Activated CD8-positive, alpha-beta T cell treated with anti-CD3 and anti-CD28 coated beads, Interleukin-2, amount 10 ng/mL, durations not matched to agents 7 days and 5 days (primary cell): ENCODE measurements at places on chromosomes 11 and 22.

DNA sequence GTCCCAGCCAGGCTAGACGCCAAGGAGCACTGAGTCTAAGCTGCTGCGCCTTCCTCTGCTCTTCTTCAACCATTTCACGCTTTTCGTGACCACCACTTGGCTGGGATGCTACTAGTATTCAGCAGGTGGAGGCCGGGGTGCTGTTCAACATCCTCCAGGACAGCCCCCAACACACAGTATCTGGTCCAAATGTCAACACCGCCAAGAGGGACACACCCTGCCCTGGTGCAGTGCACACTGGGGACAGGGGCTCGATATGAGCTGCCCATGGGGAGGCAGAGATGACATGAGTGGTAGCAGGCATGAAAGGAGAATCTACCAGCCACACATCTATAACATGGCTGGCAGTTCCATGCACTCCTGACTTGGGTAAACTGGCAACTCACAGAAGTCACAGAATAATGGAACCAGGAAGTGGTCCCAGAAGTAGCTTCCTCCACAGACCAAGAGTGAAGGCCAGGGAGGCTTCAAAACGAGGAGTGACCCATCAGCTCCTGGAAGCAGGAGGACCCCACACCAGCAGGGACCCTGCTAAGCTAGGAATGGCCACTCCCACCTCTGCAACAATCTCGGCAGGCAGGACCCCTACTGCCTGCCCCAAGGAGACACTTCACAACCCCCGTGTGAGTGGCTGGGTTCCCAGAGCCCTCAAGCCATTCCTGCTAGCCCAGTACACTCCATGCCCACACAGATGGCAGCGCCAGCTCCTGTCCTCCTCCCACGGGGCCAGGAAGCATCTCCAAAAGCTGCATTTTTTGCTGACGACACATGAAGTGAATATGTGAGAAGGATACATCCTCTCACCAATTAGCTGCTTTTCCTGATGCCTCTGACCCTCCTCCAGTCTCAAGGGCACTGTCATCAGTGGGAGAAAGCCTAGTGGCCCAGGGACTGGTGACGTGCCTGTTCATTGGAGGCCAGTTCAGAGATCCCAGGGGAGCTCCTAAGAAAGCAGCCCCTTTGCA is 78.8 kb downstream of the DGCR2 start:
- no peak for DNase-seq

DNA sequence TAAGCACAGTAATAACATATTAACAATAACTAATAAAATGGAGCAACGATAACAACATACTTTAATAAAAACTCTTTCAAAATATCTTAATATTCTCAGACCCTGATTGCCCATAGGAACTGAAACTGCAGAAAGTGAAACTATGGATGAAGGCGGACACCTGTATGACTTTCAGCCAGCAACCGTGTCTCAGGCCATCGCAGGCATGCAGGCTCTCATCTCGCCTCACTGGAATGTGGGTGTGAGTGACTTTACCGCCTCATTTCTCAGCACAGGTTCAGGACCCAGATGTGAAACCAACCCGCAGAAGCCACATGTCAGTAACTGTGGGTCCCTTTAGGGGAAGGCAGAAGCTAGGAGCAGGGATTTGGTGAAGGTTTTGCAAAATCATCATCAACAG is 539.1 kb downstream of the FAM181B start:
- DNase-seq: no peak

GRCh38 chr22:47197773-47198500 is 435.5 kb downstream of the TBC1D22A start:
- DNase-seq: no peak

GRCh38 chr11:94184846-94185245 is 56.2 kb downstream of the PANX1 start:
- DNase-seq: no peak

DNA sequence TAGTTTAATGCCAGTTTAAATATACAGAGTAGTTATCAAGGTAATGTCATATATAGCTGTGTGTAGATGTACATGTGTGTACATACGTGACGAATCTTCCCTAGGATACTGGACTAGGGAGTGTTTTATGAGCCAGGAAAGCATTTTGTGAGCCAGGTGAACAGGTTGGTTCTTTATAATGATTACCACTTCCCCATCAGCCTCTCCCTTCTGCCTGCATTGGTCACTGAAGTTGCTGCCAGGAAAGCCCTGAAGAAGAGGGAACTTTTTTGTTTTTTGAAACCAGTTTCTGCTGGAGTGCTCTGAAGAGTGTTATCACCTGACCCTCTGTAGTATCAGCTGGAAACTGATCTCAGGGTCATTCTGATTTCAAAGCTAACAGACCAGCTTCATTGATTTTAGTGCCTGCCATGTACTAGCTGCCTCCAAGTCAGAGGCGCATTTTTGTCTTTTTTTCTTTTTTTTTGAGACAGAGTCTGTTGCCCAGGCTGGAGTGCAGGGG is 14.2 kb upstream of the ST14 start:
- DNase-seq: no peak

DNA sequence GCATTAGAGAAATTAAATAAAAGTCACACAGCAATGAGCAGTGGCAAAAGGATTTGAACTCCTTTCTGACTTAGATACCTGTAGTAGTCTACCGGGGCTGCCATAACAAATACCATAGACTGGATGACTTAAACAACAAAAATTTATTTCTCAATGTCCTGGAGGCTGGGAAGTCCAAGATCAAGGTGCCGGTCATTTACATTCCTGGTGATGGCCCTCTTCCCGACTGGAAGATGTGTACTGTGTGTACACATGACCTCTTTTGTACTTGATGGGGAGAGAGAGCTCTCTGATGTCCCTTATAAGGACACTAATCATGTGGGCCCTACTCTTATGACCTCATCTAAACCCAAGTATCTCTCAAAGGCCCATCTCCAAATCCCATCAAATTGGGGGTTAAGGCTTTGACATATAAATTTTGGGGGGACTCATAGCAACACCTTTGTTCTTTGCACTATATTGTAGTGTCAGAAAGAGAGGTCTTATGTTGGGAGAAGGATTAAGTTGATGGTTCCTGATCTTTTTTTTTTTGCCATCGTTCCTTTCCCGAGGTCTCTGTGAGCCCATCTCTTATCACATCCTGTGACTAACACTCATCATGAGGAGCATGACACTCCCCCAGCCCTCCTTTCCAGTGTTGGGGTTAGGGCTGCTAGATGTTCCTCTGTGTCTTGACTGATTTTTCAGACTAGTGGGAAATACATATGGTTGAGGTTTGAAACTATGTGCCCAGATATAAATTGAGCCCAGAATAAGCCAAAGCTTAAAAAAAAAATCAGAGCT is 104.3 kb downstream of the TRAF6 start:
- no peak for DNase-seq

GRCh38 chr22:49544286-49544685 is 283.4 kb downstream of the BRD1 start:
- DNase-seq: no peak

GRCh38 chr22:17563936-17564391 is 666 bp downstream of the SLC25A18 start:
- no peak for DNase-seq

GRCh38 chr11:28524098-28524497 is 415.9 kb downstream of the METTL15 start:
- no peak for DNase-seq

GRCh38 chr11:130636722-130637464 is 188.4 kb downstream of the ADAMTS15 start:
- DNase-seq: no peak

- DNase-seq: no peak
Observed at GRCh38 chr22:34454598-34454997, 534.3 kb upstream of the LARGE1 start.

GRCh38 chr22:25100948-25101347 is 98.7 kb upstream of the CRYBB3 start:
- no peak for DNase-seq

DNA sequence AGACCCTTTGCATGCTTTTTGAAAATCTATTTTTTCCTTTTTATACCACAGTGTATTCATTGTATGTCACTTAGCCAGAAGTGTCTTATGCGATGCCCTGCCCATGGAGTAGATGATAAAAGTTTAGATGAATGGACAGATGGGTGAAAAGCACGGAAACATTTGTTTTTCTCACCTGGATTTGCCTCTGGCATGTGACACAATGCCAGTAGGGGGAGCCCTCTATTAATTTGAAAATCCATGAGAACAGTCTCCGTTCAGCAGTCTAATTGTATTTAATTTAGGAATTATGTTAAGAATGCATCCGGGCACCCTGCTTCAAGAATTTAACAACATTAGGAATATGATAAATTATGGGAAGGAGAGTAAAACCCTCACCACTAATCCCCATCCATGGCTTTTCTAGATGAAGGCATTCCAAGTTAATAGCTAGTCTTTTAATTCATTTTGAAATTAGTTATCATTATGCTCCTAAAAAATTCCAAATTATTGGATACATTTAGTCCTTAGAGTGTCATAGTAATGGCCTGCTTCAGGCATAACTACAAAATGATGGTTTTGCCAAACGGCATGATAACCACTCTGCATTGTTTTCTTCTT is 55.3 kb upstream of the ALKBH3 start:
- DNase-seq: peak; percentile 27

DNA sequence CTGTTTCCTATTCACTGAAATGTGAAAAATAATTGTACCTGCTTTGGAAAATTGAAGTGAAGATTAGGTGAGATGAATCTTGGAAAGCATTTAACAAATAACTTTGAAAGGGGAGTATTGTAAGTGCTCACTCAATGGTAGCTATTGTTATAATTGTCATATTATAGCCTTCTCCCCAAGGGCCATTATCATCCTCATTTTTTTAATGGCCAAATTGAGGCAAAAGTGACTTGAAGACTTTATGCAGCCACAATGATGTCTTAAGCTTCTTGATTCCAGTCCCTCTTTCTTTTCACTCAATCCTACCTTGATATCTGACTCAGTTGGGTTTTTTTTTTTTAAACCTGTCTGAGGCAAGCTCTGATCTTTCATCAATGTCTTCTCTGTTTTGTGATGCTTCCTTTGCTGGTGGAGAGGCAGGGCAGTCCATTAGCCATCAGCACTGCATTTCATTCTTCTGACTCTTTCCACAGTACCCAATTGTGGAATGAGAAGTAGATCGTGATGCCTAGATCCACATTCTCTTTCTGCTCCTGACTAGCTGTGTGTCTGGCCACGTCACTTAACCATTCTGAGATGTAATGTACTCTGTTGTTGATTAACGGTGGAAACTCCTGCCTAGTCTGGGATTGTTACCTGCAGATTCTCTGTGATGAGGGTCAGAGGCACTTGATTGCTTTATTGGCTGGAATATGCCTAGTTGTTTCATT is 101.4 kb downstream of the DBX1 start:
- no peak for DNase-seq

DNA sequence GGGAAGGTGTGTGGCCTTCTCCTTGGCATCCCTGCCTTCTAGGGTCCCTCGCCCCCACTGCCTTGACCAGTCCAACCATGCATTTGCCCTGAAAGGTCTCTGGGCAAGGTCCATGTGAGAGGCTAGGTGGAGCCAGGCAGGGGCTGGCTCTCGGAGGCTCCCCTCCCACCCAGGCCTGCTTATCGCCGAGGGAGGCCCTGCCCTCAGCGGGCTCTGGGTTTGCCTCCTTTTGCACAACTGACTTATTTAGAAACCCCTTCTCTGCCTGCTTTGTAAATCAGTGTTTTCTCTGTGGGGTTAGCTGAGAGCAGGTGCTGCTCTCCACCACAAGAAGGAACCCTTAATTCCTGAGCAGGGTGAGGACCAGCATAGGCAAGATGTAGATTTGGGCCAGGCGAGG is 47.7 kb downstream of the CD82 start:
- DNase-seq: no peak

DNA sequence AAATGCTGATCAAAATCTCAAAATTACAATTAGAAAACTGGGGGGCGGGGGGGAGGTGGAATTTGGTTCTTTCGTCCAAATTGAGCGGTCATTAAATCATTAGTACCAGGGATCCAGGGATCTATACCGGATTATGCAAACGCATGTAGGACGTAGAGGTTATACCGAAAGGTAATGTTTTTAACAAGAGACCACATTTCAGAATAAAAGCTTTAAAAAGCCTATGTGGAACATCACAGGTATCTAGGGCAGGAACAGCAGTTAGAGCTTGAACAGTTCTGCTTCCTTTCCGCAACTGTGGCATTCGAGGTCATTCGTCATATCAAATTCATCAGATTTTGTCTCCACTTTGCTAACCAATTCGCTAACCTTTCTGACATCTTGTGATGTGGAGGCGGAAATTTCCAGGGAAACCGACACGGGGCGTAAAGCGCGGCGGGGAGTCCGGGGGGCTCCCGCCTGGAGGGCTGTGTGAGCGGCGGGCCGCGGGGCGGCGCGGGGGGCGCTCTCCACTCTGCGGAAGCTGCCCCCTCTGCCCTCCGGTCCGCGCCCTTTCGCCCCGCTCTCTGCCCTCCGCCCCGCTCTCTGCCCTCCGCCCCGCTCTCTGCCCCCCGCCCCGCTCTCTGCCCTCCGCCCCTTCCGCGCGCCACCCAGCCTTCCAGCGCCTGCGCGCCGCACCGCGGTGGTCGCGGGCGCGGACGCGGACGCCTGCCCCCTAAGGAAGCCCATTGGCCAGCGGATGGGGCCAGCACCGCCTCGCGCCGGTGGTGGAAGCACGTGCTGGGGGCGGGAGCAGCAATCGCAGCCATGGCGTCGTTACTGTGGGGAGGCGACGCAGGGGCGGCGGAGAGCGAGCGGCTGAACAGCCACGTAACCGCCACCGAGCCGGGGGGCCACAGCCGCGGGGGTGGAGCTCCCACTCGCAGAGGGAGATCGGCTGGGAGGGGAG is at the start of gene DDX25:
TSS of gene DDX25 (plus strand) at position 798 of the 949 bp plus-strand sequence. CDS start at position 808, 10 bp downstream.
- DNase-seq: peak; percentile 34

- DNase-seq: no peak
Observed at GRCh38 chr11:9095421-9095820, 4.0 kb upstream of the SCUBE2 start.

GRCh38 chr11:98600103-98600502 is 420.6 kb upstream of the CNTN5 start:
- no peak for DNase-seq

DNA sequence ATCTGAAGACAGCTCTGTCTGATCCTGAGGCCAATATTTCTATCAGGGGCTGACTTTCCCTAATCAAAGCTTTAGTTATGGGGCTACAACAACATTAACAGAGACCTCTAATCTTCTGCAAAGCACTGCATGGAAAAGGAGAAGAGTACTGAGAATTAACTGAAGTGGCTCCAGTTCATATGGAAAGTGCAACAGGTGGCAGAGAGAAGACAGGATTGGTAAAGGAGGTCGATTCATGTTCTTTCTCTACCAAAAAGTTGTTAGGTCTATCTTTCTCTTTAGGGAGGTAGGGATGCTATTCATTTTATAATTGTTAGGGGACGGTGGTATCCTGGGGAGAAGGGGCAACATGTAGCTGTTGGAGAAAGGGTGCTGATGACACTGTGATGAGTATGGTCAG is 232.7 kb upstream of the NARS2 start:
- DNase-seq: no peak

DNA sequence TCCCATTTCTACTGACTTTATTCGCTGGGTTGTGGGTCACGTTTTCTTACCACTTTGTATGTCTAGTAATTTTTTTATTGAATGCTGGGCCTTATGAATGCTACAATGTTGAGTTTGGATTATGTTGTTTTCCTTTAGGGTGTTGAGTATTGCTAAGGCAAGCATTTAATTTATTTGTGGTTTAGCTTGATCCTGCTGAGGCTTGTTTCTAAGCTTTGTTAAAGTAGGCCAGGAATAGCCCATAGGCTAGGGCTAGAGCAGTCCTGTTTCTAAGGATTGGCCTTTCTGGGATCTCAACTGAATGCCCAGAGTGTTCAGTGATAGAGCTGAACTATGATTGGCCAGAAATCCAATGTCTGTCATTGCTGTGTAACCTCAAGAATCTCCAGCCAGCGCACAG is 56.1 kb upstream of the LDLRAD3 start:
- DNase-seq: no peak
